Activated CD4-positive, CD25-positive, alpha-beta regulatory T cell (primary cell): ENCODE measurements at places on chromosomes 11 and 22.

- DNase-seq = no peak
Observed at GRCh38 chr22:47301820-47302475, 539.5 kb downstream of the TBC1D22A start.

GRCh38 chr11:9922806-9923205 lies 258.9 kb downstream of the SWAP70 start:
- DNase-seq = no peak

DNA sequence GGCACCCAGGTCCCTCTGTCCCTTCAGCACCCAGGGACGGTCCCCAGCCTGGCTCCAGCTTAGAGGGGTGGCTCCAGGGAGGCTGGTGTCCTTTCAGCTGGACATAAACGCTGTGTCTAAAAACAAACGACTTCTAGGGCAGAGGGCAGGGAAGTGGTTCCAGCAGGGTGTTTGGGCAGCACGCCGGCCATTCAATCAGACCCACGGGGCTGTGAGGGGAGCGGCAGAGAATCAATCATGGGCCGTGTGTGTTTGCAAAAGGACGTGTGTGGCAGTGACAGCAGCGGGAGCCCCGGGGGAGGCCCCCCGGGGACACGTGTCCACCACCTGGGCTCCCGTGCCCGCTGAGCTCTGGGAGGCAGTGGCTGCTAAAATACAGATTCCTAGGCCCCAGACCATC lies 127.7 kb downstream of the MN1 start:
- DNase-seq = no peak

DNA sequence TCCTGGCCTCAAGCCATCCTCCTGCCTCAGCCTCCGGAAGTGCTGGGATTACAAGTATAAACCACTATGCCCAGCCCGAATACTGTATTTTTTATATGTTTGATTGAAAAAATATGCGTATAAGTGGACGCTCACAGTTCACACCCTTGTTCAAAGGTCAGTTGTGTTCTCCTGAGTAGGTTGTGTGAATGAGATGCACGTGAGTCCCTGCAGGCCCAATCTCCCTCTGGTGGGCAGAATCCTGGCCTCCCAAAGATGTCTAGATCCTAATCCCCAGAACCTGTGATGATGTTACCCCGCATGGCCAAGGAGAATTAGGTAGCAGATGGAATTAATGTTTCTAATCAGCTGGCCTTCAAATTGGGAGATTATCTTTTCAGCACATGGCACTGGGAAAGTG lies 41.9 kb downstream of the CTTN start:
- DNase-seq = no peak

DNA sequence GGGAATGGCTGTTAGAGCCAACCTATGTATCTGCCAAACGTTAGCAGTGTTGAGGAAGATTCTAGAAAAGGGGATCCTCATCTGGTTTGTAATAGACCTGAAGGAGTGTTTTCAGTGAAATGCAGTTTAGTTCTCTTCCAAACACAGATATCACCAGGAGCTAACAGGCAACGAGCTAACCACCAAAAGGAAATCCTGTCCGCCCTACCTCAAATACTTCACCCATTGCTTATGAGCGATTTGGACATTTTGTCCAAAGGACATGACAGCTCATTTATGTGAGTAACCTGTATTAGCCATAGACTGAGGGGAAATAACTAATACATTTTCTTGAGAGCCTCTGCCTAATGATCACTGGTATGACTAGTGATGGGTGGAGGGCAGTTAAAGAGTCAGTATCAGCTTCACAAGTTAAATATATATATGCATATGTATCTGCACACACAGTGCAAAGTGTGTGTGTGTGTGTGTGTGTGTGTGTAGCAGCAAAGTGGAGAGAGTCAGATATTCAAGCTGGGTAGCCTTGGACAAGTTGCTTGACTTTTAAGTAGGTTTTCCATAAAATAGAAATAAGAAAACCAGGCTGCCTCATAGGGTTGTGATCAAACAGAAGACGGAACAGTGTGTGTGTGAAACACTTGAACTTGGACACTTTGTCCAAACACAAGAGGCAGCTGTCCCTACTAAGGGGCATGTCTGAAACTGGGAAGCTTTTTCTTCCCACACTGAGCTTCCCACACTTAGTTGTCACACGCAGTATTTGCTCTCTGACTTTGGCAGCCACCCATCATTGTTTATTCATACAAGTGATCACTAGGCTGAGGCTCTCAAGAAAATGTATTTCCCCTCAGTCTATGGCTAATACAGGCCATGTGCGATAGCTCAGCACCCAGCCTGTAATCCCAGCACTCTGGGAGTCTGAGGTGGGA lies 940 bp upstream of the C11orf91 start:
- no peak for DNase-seq

DNA sequence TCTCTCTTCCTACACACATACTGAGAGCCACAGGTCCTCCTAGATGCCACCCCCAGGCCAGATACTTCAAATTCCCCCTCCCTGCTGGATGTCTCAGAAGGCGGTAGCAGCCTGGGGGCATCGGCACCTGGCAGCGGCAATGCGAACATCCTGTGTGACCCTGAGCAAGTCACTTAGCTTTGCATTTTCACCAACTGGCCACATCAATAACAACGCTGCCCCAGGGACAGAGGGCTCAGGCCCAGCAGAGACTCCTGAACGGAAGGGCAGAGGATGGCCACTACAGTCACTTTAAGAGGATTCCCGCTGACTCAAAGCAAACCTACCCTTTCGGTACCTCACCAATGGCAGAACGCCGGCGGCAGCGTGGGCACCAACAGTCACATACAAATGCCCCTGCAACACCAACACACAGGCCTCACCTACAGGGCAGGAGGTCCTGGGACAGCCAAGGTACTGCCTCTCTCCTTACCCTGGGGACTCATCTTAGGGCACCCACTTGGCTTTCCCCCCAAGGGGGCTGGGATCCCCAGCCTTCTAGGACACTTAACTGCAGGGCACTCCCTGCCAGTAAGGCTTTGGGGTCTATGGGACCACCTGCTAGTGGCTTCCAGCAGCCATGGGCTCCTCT lies 1.6 kb downstream of the LMO1 start:
- no peak for DNase-seq

DNA sequence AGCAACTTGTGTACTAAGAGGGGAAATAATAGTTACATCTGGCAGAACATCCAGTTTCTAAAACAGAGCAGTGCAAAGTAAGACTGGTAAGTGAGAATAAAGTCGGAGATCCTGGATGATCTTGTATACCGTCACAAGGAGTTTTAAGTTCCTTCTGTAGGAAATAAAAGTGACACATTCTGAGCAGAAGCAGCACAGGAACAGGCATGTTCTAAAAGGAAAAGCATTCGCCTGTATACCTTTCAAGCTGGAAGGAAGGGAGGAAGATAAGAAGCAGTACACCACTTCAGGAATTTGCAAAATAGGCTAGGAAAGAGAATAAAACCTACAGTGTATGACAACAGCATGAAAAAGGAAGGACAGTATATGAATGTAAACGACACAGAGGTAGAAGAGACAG lies 106.2 kb upstream of the TP53AIP1 start:
- DNase-seq = no peak

GRCh38 chr22:17369439-17370025 lies at the start of gene CECR2:
Gene CECR2 (plus strand): TSS chr22:17369460. CDS start chr22:17369784, 324 bp downstream.
- no peak for DNase-seq

GRCh38 chr22:35489239-35489638 lies 51.4 kb upstream of the RASD2 start:
- DNase-seq = no peak

DNA sequence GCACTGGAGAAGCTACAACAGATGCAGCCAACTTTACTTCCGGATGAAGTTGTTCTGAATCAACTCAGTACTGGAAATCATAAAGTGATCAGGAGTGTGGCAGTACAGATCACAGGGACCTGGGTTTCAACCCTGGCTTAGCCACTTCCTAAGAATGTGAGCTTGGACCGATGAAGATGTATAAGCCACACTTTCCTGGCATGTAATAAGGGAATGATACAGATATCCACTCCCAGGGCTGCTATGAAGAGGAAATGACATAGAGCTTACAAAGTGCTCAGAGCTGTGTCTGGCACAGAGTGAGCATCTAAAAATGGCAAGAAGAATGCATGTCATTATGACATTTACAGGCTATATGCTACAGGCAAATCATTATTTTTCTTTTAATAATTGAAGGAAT lies 378.7 kb downstream of the NTM start:
- DNase-seq = no peak

- no peak for DNase-seq
Observed at GRCh38 chr22:39349506-39349966, 255 bp upstream of the SYNGR1 start.

GRCh38 chr11:68574308-68574707 lies 110.0 kb upstream of the GAL start:
- no peak for DNase-seq

DNA sequence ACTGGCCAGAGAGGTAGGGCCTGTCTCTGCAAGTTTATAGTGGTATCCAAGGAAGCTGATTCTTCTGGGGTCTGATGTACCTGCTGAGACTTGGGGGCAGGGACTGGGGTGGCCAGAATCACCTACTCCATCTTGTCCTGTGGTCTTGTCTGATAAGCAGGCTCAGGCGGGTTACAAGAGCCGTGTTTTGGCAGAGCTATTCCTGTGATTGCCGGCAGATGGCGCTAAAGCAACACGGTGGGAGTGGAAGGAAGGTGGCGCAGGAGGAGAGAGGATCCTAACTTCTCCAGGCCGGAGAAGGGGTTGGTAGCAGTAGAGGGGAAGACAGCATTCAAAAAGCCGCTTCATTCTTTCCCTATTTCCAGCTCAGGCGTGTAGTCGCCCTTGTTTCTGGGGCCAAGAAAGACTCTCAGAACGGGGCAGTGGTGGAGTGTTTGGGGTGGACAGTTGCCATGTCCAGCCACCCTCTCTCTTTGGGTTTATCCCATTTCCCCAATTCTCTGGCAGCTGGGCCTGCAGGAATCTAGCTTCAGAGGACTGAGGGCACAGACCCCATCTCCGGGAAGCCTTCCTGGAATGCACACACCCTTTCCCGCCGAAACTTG lies 15.1 kb downstream of the CHRM1 start:
- DNase-seq = peak; percentile 60

- no peak for DNase-seq
Observed at GRCh38 chr11:45798793-45799441, 6.0 kb upstream of the SLC35C1 start.

DNA sequence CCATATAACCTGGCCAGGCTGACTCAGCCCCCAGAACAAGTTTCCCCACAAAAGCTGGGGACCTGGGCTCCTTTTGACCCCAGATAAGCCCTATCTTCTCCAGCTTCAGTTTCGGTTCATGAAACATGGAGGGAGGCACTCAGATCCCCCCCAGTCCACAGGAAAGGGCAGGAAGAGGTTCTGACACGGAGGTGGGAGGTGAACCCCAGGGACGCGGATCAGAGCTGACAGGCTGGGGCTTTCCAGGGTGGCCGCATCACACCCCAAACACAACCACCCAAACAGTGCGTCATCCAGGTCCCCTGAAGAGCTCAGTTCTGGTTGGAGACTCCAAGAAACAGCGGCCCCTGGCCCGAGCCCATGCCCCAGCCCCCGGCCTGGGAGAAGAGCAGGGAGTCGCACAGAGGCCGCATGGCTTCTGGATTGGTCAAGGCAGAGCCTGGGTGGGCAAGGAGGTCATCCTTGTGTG lies 44.3 kb upstream of the A4GALT start:
- no peak for DNase-seq
